ENCODE measurements at places on chromosomes 2 and 18.

- DNase-seq: no peak
Observed at GRCh38 chr2:193502363-193503035, 1307.8 kb upstream of the TMEFF2 start.

DNA sequence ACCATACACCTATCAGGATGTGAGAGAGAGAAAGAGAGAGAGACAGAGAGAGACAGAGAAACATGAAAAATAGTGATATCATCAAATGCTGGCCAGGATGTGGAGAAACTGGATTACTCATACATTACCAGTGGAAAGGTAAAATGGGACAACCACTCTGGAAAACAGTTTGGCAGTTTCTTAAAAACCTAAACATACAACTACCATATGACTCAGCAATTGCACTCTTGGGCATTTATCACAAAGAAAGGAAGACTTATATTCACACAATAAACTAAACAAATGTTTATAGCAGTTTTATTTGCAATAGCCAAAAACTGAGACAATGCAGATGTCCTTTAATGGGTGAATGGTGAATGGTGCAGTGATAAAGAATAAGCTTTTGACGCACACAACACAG, 29.1 kb downstream of the SLC4A3 start:
- no peak for DNase-seq

- no peak for DNase-seq
Observed at GRCh38 chr18:34794348-34794747, 84.2 kb downstream of the DTNA start.

GRCh38 chr18:60746491-60746890, 373.9 kb upstream of the MC4R start:
- DNase-seq: no peak

GRCh38 chr2:190853531-190854383, 26.9 kb upstream of the GLS start:
- no peak for DNase-seq

Data from activated gamma-delta T cell treated with Interleukin-2 at 50 U/mL for 16 hours (primary cell).